Fibroblast of skin of abdomen (primary cell): ENCODE measurements at places on chromosomes 13 and 19.
A peak's percentile ranks its signal among the peaks of the same experiment; 100 is the strongest.

GRCh38 chr13:96967248-96967745 lies 27.0 kb downstream of the OXGR1 start:
- DNase-seq, result no peak

DNA sequence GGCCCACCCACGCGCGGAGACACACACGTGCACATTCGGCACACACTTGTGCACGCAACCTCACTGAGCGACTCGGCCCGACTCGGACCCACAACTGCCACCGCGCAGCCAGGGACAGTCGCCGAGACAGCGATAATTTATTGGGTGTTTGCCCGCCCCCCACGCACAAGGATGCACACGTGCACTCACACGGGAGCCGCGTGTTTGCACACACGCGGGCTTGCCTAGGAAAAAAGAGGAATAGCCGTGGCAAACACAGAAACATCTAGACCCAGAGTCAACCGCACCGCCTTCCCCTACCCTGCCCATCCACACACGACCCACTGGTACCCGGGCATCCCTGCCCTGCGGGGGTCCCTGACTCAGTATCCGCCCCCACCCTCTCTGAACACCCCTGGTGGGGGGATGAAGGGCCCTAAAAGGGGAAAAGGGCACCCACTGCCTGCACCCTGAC lies 1.1 kb upstream of the SSBP4 start:
- no peak for DNase-seq

DNA sequence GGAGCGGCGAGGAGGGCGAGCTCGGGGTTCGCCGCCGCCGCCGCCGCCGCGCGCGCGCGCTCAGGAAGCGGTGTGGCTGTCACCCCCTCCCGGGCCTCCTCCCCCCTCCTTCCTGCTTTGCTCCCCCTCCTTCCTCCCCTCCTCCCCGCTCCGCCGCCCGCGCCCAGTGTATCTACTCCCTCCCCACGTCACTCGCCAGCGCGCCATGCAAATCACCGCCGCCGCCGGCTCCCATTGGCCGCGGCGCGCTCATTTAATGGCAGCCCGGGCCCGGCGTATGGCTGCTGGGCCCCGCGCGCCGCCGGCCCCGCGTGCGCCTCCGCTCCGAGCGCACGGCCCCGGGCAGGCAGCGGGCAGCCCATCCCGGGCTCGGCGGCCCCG lies 335 bp upstream of the SOX1 start:
- peak; percentile 18 for DNase-seq

DNA sequence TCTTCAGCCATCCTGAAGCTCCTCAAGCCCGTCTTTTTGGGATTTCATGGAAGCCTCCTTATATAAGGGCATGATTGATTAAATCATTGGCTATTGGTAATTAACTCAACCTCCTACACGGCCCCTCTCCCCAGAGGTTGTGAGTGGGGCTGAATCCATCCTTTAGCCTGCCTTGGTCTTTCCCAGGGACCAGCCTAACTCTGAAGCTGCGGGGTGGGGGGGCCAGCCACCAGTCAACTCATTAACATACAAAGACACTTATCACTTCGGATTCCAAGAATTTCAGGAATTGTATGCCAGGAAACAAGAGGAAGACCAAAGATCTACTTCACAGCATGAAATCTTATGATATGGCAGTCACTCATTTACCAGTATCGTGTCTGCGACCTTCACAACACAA lies 9.9 kb downstream of the COL4A1 start:
- DNase-seq, result no peak

DNA sequence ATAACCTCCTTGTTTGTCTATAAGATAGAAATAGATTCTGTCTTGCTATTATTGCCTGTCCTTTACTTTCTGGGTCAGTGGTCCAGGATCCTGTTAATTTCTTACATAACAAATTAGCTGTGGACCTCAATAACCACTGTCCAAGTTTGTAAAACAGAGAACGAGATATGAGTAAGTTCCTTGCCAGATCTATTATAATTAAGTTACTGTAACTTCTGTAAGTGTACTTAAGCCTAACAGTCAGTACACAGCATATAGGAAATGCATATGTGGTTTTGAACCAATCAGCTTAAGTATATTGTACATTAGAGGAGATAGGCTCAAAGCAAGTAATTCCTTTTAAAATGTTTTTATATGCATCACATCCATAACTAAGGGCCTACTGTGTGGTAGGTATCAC lies 34.9 kb downstream of the HTR2A start:
- DNase-seq, result no peak

DNA sequence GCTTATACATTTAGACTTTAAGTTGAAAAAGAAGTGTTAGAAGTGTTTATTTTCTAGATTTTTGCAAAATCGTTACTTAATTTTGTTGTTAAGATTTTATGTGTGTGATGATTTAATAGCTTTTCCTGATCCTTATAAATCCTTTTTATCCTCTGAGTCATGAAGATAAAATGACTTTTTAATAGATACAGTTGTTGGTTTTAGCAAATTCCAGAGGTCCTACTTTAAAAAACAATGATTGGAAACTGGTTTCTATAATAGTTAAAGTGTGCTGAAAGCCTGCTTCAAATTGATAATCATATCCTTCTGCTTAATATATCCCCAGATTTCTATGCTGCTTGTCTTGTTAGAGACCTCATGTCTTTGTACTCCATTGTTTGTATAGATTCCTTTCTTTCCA lies 39.0 kb downstream of the RNASEH2B start:
- peak; percentile 53 for DNase-seq

GRCh38 chr13:36858290-36858689 lies 39.3 kb downstream of the RFXAP start:
- peak; percentile 51 for DNase-seq
